ENCODE measurements at places on chromosomes 3 and 15.

DNA sequence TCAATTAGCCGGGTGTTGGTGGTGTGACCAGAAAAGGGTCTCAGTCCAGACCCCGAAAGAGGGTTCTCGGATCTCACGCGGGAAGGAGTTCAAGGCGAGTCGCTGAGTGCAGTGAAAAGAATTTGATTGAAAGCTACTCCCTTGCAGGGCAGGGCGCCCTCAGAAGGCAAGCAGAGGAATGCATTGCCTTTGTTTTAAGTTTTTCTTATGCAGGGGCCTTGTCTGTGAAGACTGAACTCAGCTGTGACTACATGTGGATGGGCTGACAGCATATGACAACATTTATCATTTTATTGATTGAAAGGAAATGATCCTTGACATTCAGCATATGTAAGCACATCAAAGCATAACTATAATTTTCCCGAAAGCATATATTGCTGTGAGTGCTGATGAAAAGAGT lies 11.8 kb downstream of the CPN2 start:
- DNase-seq, result no peak

DNA sequence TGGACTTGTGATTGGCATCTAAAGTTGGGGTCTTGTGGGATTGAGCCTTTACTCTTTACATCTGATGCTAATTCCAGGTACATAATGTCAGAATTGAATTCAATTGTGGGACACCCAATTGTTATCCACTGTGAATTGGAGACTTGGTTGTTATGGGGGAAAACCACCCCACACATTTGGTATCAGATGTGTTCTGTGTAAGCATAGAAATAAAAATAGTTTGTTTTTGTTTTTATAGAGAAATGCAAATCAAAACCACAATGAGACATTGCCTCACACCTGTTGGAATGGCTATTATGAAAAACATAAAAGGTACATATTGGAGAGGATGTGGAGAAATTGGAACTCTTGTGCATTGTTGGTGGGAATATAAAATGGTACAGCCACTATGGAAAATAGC lies 58.5 kb downstream of the CPA3 start:
- DNase-seq, result no peak

DNA sequence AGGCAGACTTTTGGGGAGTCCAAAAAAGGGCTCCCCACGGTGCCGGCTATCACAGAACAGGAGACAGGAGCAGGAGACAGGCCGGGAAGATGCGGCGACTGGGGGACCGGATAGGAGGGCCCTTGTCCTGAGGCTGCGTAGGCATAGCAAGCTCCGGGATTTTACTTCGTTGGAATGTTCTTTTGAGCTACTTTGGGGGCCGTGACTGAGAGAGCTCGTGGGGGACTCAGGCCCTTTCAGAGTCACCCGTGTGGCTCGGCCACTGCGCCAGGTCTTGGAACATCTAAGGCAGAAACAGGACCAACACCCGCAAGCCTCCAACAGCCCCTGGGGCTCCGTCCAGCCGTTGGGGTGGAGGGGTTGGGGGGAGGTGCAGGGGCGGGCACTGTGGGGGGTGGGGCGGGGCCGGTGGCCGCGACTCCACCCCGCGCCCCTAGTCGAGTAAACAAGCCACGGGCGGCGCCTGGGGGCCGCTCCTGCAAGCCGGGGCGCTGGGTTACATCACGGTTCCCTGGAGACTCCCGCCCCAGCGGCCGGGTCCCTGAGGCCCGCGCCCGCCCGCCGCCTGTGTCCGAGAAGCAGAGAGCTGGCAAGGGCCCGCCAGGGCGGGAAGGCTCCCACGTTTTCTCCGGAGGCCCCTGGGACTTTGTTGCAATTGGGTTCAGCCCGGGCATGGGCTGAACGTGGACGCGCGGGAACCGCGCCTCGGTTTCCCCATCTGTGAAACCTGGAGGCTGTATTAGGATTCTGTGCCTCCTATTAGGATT lies 23.3 kb upstream of the C15orf39 start:
- DNase-seq, result no peak

- DNase-seq, result no peak
These were observed 7.3 kb downstream of the SETD5 start for GRCh38 chr3:9404680-9405079.

DNA sequence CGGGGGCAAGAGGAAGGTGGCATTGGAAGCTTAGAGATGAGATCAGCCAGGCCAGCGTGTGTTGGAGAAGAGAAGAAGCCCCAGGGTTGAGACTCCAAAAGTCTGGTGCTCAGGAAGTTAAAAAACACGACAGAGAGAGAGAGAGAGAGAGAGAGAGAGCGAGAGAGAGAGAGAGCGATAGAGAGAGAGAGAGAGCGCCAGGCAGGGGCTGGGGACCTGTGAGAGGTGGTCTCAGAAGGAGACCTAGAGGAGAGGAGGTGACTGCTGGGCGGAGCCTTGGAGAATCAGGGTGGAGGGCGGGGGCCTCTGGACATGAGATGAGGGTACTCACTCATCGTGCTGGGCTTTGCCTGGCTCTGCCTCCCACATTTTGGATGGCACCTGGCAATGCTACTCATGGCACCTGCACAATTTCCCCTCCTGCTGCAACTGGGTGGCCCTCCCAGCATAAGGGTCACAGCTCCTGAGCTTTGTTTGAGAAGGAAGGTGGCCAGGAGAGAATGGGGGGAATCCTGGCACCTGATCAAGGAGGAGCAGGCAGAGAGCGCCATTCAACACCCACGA lies 51.0 kb downstream of the FBLN2 start:
- no peak for DNase-seq

GRCh38 chr15:40921949-40922607 lies 7.1 kb upstream of the DLL4 start:
- DNase-seq, result no peak

DNA sequence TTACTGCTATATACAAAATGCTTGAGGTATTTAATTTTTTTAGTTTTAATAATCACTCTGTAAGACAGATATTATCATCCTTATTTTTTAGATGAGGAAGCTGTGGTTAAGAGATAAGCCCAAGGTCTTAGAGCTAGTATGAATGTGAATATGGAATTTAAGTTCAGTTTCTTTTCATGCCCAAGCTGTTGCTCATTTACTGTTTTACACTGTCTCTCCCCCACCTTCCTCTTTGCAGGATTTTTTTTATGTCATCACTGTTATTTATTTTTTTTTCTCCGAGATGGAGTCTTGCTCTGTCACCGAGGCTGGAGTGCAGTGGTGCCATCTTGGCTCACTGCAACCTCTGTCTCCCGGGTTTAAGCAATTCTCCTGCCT lies 22.5 kb downstream of the MAP2K5 start:
- no peak for DNase-seq

GRCh38 chr3:128133273-128133883 lies 9.8 kb upstream of the RUVBL1 start:
- no peak for DNase-seq

DNA sequence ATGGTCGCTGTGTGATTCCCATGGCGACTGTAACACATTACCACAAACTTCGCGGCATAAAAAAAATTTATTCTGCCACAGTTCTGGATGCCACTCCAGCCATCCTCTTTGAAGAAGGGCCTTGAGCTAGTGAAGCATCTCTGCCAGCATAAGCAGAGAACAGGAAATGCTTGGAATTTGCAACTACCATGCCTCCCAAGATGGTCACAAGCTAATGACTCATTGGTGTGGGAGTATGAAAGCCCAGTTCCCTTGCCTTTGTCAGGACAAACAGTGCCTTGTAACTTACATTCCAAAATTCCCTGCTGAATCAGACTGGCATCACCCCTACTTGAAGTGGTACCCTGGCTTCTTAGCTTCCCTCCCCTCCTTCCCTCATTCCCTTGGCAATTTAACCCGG lies 129.7 kb downstream of the PROS1 start:
- DNase-seq, result peak; percentile 52

DNA sequence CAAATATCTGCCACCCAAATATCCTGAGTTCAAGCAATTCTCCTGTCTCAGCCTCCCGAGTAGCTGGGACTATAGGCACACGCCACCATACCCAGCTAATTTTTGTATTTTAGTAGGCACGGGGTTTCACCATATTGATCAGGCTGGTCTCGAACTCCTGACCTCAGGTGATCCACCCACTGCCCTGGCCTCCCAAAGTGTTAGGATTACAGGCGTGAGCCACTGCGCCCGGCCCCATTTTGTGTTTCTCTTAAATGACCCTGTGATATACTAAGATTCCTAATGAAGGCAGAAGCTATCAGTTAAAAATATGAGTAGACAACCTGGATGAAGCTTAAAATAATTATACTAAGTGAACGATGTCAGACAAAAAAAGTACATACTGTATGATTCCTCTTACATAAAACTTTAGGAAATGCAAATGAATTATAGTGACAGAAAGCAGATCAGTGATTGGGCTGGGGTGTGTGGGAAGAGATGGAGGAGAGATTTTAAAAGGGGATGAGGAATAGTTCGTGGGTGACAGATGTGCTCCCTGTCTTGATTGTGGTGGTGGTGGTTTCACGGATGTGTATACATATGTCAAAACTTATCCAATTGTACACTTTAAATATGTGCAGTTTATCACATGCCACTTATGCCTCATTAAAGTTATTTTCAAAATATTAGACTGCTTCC lies 3.8 kb upstream of the KLHL40 start:
- no peak for DNase-seq

- no peak for DNase-seq
These were observed 114.5 kb downstream of the MEGF11 start for GRCh38 chr15:66138892-66139590.

GRCh38 chr3:54954521-54954920 lies 26.7 kb upstream of the LRTM1 start:
- DNase-seq, result no peak

DNA sequence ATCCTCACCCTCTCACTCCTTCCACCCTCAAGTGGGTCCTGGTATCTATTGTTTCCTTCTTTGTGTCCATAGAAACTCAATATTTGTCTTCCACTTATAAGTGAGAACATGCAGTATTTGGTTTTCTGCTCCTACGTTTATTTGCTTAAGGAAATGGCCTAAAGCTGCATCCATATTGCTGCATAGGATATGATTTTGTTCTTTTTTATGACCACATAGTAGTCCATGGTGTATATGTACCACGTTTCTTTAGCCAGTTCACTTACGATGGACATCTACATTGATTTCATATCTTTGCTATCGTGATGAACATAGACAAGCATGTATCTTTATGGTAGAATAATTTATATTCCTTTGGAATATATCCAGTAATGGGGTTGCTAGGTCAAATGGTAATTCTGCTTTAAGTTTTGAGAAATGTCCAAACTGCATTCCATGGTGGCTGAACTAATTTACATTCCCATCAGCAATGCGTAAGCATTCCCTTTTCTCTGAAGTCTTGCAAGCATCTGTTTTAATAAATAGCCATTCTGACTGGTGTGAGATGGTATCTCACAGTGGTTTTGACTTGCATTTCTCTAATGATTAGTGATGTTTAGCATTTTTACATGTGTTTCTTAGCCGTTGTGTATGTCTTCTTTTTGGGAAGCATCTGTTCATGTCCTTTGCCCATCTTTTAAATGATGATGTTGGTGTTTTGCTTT lies 650.2 kb downstream of the ZNF385D start:
- no peak for DNase-seq

GRCh38 chr3:58520403-58521335 lies 16.3 kb downstream of the ACOX2 start:
- no peak for DNase-seq

- peak; percentile 55 for DNase-seq
These were observed at the start of gene PRTG for GRCh38 chr15:55742927-55743728. TSS of gene PRTG (minus strand) at chr15:55743152. CDS start at chr15:55742931, 221 bp downstream.

DNA sequence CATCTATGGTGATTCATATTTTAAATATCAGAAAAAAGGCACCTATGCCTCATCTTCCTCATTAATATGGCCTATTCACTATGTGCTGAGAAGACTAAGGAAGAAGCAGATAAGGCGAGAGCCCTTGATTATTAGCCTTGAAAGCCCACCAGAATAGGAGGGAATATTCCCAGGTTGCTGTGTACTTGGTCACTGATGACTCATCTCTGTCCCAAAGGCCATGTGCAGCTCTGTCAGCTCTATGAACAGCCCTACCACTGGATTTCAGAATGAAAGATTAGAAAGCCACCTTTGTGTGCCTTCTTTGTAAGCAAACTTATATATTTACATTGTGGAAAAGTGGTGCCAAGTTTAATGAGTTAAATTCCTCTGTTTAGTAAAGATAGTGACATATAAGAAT lies 211.5 kb downstream of the NFKBIZ start:
- DNase-seq, result peak; percentile 29

DNA sequence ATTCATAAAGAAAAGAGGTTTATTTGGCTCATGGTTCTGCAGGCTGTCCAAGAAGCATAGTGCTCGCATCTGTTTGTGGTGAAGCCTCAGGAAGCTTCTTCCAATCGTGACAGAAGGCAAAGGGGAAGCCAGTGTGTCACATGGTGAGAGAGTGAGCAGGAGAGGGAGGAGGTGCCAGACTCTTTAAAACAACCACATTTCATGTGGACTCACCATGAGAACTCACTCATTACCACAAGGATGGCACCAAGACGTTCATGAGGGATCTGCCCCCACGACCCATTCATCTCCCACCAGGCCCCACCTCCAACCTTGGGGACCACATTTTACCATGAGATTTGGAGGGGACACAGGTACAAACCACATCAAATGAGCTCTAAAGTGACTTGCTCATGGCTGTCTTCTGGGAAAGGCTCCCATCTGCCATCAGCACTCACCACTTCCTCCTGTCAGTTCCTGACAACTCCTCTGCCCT lies 327.3 kb upstream of the TLE3 start:
- no peak for DNase-seq

GRCh38 chr3:176351408-176351807 lies 845.9 kb downstream of the TBL1XR1 start:
- DNase-seq, result no peak

GRCh38 chr3:134344560-134344959 lies 29.7 kb downstream of the AMOTL2 start:
- DNase-seq, result no peak

DNA sequence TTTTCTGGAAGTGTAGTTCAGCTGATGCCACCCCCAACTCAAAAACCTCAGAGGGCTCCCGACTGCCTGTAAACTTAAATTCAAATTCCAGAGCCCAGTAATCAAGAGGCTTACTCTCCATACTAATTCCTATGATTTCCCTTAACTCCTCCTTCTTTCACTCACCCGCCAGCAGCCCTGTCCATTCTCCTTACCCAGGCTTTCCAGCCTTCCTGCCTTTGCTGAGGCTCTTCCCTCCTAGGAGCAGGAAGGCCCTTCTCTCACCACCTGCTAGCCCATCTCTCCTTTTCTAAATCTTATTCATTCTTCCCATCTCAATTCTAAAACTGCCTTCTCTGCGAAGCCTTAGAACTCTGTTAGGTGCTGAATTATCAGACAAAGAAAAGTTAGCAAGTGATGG lies 30.4 kb downstream of the RORA start:
- DNase-seq, result no peak

DNA sequence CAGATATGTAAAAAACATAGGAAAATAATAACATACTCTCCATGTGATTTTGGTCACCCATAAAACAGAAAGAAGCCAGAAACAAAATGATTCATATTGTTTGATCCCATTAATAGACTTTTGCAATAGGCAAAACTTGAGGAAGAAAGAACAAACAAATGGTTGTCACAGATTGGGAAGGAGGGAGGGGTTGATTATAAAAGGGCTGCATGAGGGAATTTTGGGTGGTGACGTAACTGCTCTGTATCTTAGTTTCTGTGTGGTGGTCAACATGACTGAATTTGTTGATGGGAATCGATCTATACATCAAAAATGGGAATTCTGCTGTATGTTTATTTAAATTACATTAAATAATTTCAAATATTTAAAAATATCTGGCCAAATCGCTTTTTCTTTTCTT lies 86.3 kb downstream of the P3H2 start:
- DNase-seq, result no peak

Data from urothelium cell line (cell line).